Activated CD4-positive, alpha-beta T cell treated with anti-CD3 and anti-CD28 coated beads for 36 hours (primary cell): ENCODE measurements at places on chromosomes 11 and 22. TPM values are rescaled to one million over a fixed set of nuclear protein-coding genes. Genes with fewer than 3 reads are reported as not detected.
A peak's percentile ranks its signal among the peaks of the same experiment; 100 is the strongest.

The ZMAT5 gene
- total RNA-seq, result 19.2 TPM

The GPR83 gene
- 0.12 TPM for total RNA-seq

The FGF4 gene
- not detected for total RNA-seq

The IGLL1 gene
- not detected for total RNA-seq

- peak overlapping the region; percentile 13 for H3K4me3 ChIP-seq
- peaks cover 13% of the 10 kb centered on the region for H3K36me3 ChIP-seq
- H3K27me3 ChIP-seq, result no peaks in the 10 kb centered on the region
- H3K27ac ChIP-seq, result peak overlapping the region; percentile 76
- DNase-seq, result peak; percentile 59
These were observed 39.9 kb downstream of the PTPRJ start for GRCh38 chr11:48020092-48020755.
